ENCODE measurements at places on chromosomes 7 and 10. TPM values are rescaled to one million over a fixed set of nuclear protein-coding genes. Genes with fewer than 3 reads are reported as not detected.

The SLC26A4 gene
- 59.2 TPM for total RNA-seq

The MAGI2 gene
- 3.6 TPM for total RNA-seq

DNA sequence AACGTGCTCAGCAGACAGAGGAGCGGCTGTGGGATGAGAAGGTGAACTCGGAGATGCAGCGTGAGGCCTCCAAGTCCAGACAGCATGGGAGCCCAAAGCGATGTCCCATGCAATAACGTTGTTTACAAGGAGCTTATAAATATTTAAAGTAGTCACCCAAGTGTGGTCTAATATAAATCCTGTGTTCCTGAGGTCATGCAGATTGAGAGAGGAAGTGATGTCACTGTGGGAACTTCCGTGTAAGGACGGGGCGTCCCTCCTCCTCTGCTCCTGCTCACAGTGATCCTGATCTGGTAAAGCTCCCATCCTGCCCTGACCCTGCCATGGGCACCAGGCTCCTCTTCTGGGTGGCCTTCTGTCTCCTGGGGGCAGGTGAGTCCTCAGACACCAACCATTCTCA is 94.7 kb upstream of the PRSS58 start:
- DNase-seq: no peak

The GPER1 gene
- 0.32 TPM for total RNA-seq

The NPC1L1 gene
- total RNA-seq: not detected

GRCh38 chr10:49666685-49667084 is 12.8 kb upstream of the C10orf53 start:
- DNase-seq: no peak

The MEOX2 gene
- total RNA-seq: 0.06 TPM

DNA sequence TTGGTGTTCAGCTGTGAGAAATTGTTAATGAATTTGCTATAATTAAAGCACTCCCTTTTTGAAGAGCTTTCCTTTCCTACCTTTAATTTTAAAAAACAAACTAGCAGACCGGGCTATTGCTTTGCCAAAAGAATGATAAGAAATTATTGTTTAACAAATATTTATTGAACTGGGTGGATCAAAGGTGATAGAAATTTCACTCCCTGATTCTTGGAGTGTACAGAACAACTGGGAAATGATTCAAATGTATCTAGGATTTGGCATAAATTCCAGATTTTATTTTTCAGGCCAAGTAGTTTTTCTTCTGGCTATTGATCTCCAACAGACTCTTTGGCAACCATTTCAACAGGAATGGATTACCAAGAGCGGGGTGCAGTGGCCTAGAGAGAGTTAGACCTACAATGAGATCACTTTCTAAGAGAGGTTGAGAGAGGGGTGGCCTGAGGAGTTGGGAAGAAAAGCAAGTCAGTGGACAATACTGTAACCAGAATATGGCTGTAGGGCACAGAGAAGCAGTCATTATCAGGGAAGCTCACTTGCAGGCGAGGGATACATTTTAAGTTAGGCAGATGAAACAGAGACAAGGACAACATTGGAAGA is 71.9 kb downstream of the PLXDC2 start:
- no peak for DNase-seq

- no peak for DNase-seq
These were observed 121.5 kb upstream of the DPP6 start for GRCh38 chr7:153930696-153931095.

- DNase-seq: peak; percentile 76
These were observed 35.7 kb downstream of the PRKG1 start for GRCh38 chr10:51109801-51110533.

The CPA5 gene
- total RNA-seq: 0.06 TPM

The CRYGN gene
- not detected for total RNA-seq

The GRM8 gene
- 0.11 TPM for total RNA-seq

GRCh38 chr10:30637881-30638467 is 8.4 kb upstream of the LYZL2 start:
- peak; percentile 90 for DNase-seq

GRCh38 chr10:97500297-97500575 is 1.5 kb downstream of the UBTD1 start:
- DNase-seq: no peak

DNA sequence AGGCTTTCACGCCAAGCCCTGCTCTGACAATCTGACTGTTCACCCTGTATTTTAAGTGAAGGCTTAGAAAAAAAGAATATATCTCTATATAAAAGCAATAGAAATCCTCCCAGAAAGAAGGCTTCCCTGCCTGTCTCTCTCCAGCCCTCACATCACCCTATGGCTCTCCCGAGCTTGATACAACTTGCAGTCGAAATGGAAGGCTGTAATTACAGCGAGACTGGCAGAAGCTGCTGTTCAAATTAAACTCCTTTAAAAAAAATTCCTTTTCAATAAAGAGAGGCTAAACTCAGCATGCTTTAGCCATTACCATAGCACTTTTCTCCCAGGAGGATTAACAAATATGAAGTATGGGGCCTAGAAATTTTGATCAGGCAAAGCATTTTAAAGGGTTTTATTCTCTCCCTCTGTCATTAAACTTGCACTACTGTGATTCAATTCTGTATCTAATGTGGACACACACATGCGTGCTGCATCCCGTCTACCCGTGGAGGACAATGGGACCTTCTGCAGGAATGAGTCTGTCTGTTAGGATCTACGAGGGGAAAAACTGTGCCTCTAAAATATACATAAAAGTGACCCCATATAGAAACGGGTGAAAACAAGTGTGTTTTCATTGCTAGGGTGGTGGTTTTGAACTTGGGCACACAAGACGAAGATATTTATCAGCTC is 223.8 kb downstream of the USP6NL start:
- DNase-seq: no peak

DNA sequence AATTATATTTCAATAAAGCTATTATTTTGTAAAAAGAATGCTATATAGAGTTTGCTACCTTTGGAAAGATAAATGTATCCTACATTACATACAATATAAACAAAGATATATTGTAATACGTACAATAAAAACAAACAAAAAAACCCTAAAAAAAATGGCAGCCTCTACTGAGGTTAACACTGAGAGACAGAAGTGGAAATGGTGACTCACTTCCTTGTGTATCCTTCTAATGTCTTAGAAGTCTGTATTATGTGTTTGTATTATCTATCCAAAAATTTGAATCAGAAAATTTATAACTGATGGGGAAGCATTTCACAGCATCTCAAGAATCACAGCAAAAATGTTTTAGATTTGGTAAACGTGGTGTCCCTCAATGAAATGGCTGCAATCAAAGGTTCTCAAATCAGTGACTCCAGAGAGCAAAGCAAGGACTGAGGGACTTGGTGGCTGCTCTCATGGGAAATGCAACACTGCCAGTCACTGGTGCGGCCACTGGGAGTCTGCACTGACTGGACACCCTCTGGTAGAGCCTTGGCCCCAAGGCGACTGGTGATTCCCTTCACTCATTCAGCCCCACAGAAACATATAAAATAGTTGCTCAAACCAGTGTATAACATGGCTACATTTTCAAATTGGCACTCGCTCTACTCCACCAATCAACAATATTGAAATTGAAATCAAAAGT is 53.8 kb downstream of the PANK1 start:
- DNase-seq: peak; percentile 38

The PWWP2B gene
- total RNA-seq: 8.5 TPM

The VAX1 gene
- total RNA-seq: not detected

DNA sequence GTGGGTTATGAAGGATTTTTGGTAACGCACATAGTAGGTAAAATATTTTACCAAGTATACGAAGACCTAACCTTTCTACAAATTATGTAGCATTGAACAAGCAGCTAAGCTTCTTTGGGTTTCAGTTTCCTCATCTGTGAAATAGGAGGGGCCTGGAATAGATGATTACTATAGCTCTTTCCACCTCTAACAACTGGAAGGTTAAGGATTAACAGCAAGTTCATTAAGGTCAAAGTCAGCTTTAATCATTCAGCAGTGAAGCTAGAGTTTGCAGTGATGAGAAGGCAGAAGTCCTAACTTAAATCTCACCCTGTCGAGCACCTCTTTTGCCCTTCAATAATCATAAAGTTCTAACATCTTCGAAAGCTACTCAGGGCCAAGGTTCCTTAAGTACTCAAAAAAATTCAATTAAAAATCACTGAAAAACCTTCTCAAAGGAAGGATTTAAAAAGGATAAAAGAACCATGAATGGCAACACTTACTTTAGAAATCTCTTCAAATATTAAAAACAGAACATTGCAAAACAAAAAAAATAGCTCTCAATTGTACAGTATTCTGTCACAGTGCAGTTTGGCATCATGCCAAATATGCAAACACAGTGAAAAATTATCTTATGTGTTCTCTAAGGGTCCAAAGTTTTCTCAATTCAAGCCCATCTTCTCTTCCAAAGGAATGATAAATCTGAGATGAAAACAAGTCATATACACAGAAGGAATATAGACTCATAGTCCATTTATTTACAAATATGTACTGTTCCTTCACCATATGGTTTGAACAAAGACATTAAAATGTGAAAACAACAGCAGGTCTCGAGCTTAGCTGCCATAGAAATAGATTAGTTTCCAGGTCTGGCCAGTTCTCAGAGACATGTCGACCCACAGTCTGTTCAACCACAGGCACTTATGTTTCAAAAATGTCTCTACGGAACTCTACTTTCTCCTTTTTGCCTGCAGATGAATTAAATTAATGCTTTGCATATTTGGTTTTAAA is 152.0 kb upstream of the SLC13A1 start:
- peak; percentile 29 for DNase-seq

DNA sequence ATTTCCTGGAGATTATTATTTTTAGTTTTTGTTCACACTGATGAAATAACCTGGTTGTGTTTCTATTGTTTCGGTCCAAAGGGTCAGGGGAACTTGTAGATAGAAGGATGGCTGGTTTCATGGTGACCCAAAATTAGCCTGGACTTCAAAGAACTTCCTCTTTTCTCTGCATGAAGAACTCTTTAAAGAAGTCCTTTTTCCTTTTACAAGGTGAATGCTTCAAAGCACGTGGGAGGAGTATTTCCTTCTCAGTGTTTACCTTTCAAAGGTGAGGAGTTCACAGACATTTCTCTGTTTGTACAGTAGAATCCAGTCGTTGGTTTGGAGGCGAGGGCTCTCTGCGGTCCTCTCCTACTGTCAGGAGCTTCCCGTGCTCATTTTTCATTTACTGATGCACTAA is 561.7 kb downstream of the GATA3 start:
- DNase-seq: no peak

The UCMA gene
- total RNA-seq: not detected

DNA sequence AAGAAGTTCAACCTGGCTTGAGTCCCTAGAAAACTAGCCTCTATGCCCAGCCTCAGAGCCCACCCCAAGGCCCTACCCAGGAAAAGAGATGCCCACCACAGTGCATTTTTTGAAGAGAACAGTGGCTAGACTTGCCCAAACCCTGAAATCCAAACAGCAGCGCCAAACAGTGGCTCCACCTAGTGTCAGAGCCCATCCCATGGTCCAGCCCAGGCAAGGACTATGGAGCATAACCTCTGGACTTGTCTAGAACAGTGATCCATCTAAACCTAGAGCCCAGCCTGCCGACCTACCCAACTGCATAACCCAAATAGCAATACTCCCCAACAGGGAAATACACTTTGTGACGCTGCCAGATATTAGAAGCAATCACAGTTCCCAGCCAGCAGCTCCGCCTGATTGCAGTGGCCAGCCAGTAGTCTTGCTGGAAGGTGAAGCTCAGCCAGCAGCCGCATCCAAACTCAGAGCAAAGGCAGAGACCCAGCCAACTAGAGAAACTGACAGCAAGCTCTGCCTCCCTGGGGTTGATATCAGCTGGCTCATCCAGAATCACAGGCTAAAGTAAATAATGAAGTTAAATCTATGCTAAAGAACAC is 44.5 kb downstream of the HBP1 start:
- DNase-seq: no peak

The HMX2 gene
- total RNA-seq: not detected

The SRRM3 gene
- total RNA-seq: 0.40 TPM

- DNase-seq: peak; percentile 14
These were observed 115.1 kb downstream of the PON1 start for GRCh38 chr7:95209276-95209675.

GRCh38 chr7:73715648-73716317 is 3.7 kb downstream of the STX1A start:
- peak; percentile 99 for DNase-seq

The IDI2 gene
- total RNA-seq: not detected

The OR2A2 gene
- not detected for total RNA-seq

DNA sequence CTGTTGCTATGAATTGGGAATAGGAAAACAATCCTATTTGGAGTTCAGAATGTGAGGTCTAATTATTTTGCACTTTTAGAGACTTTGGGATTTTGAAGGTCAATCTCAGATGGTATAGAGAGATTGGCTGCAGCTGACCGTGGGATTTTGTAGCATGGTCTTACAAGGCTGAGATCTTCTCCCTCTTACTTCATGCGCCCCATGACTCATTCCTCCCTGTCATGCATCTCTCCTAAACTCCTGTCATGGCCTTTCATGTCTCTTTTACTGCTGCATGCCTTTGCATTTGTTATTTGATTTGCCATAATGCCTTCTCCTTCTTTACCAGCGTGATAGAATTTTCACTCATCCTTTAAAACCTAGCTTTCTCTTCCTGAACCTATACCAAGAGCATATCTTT is 133.1 kb downstream of the BBS9 start:
- peak; percentile 42 for DNase-seq

The TRIM74 gene
- total RNA-seq: not detected

The STEAP1B gene
- not detected for total RNA-seq

- peak; percentile 15 for DNase-seq
These were observed 15.6 kb downstream of the NACAD start for GRCh38 chr7:45073031-45073785.

GRCh38 chr7:158858592-158859503 is 2.5 kb downstream of the DYNC2I1 start:
- DNase-seq: no peak

DNA sequence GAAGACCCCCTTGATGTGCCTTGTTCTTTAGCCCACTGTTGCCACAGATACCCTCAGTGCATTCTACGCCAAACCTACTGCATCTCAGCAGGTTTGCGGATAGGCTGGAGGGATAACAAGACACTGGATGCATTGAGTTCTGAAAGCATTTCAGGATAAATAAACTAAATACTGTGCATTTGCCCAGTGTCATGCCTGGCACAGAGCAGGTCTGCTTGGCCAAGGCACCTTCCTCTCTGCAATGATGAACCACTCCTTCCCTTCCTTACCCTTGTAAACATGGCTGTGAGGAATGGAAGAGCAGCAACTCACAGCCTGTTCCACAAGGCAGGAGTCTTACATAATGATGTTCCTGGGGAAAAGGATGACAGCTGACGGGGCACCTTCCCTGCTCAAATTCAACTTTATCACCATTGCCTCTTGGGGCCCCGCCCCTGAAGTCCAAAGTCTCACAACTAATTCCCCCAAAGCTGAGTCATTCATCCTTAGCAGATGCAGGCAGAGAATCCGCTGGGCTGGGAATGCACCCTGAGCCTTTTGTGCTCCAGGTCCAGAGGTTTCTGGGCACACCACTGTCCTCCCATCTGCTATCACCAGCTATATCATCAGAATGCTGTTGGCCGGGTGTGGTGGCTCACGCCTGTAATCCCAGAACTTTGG is 11.6 kb downstream of the DDX56 start:
- peak; percentile 94 for DNase-seq

DNA sequence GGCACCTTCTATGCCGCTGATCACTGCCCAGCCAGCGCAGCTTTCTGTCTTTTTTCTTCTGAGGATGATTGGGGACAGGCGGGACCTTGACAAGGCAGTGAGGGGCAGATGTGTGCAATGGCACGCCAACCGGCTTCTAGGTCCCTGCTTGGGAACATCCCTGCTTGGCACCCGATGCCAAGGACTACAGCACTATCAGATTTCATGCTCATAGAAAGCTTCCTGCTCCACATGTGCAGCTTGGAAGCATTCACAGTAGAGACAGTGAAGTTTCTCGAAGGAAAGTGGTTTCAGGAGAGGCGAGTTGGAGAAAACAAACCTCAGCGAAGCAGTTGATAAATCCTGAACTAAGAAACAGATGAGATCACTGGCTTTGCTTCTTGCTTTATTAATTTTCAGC is 267.5 kb upstream of the HABP2 start:
- no peak for DNase-seq

GRCh38 chr7:90413185-90413528 is 9.9 kb downstream of the CLDN12 start:
- DNase-seq: no peak

Data from LHCN-M2 (cell line).